ENCODE measurements at places on chromosomes 5 and 9.

DNA sequence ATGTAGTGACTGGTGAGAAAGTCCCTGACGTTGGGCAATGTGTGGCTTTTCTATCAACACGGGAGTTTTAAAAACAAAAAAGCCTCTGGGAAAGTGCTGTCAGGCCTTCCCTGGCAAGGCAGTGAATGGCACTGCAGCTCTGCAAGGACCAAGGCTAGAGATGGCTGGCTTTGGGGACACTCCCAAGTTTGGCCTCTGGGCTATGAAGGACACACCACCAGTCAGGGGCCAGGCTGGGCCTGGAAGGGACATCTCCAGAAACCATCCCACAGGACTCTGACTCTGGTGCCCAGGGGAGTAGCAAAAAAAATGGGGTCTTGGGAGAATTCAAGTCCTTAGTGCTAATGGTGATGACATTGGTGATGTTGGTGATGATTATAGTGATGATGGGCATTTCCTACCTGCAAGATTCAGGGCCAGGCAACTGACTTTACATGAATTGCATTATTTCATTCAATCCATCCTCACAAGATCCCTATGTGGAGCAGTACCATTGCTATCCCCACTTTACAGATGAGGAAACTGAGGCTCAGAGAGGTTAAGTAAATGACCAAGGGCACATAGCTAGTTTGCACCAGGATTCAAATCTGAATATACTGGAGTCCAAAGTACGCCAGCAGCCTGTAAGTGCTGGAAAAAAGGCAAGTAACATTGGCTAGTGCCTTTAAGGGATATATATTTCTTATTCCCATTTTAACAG lies 2.6 kb upstream of the PPARGC1B start:
- no peak for DNase-seq

DNA sequence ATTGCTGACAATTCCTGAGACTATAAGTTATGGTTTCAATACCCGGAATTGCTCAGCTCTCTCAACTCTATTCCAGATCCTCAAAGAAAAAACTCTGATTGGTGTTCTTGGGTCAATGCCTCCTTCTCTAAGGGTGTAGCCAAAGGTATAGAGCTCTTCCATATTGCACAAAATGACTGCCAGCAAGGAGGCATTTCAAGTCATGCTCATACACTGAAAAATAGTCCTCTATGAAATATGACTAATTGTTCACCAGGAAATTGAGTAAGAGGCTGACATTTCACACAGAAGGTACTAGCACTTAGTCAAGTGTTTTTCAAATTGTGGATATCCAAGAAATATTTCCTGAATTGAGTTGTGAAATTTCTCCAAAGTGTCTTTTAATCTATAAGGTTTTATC lies 111.1 kb upstream of the KLF9 start:
- DNase-seq, result no peak

GRCh38 chr5:130035388-130035787 lies 131.1 kb downstream of the CHSY3 start:
- DNase-seq, result no peak

DNA sequence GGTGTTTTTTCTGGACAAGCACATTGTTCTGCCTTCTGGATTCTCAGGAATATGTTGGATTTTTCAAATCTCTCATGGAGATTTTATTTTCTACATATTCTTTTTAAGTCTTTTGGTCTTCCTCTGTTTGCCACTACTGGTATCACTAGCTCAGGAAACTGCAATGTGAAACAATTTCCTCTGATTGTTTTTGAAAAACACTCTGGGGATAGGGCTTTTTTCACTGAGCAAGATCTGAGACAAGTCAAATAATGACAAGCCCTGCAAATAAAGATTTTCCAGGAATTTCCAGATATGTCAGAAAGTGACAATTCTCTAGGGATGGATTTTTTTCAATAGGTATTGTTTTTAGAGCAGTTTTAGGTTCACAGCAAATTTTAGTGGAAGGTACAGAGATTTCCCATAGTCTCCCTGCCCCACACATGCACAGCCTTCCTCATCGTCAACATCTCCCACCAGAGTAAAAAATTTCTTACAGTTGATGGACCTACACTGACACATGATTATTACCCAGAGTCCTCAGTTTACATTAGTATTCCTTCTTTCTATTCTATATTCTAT lies 86.9 kb upstream of the TMEM161B start:
- DNase-seq, result no peak

GRCh38 chr9:89991204-89991790 lies 386.5 kb downstream of the GADD45G start:
- DNase-seq, result no peak

DNA sequence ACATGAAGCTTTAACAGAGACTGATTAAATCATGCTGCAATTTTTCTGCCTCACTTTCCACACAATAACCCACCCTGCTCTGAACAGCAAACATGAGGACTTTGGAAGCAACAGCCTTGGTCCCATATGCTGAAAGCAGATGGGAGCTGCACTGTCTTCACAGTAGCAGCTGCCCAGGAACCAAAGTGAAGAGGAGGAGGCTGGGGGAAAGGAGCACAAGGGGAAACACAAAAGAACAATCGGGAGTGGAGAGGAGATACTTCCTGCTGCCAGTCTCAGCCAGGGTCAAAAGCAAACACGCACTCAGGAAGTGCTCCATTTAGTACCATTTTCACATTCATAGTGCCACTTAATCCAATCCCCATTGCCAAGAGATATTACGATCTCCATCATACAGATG lies 183.3 kb upstream of the PUM3 start:
- no peak for DNase-seq

- no peak for DNase-seq
Observed at GRCh38 chr5:126358525-126358924, 64.7 kb upstream of the GRAMD2B start.

GRCh38 chr5:107724642-107725041 lies 53.9 kb upstream of the EFNA5 start:
- no peak for DNase-seq

GRCh38 chr5:65198456-65199120 lies 283.1 kb downstream of the ADAMTS6 start:
- no peak for DNase-seq

- DNase-seq, result no peak
Observed at GRCh38 chr5:138271281-138271680, 3.1 kb downstream of the GFRA3 start.

All from NCI-H187 (cell line).